ENCODE measurements at places on chromosomes 7 and 10.
A peak's percentile ranks its signal among the peaks of the same experiment; 100 is the strongest.

DNA sequence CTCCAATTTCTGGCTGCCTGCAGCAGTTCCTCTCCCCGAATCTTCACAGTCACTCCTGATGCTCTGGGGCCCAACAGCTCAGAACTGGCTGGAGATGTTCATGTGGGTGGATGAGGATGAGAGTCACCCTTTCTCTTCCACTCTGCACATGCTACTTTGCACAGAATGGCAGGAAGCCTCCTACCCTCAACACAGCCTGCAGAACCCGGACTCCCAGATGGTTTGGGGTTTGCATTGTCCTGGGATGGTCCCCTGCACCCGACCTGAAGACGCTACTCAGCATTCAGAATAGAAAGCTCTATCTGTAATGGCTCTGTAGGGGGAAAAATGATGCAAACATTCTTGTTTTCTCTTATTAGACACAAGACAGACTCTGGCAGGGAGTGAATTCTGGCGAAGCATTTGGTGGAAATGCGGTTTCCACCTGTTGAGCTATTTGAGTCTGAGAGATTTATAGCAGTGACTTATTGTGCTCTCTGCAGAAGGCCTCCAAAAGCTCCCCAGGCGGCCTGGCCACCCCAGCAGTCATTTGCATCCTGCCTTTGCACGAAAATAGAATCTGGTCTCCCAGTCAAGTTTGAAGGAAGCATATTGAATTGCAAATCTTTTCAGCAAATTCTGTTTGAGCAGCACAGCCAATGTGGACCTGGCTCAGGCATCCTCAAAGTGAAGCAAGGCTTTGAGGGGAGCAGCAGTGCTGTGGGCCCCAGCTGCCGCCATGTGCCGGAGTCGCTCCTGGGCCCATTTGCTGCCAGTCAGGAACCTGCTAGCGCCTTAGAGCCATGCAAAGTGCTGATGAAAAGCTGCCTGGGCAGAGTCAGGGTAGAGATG is 309.3 kb downstream of the TCERG1L start:
- no peak for DNase-seq

DNA sequence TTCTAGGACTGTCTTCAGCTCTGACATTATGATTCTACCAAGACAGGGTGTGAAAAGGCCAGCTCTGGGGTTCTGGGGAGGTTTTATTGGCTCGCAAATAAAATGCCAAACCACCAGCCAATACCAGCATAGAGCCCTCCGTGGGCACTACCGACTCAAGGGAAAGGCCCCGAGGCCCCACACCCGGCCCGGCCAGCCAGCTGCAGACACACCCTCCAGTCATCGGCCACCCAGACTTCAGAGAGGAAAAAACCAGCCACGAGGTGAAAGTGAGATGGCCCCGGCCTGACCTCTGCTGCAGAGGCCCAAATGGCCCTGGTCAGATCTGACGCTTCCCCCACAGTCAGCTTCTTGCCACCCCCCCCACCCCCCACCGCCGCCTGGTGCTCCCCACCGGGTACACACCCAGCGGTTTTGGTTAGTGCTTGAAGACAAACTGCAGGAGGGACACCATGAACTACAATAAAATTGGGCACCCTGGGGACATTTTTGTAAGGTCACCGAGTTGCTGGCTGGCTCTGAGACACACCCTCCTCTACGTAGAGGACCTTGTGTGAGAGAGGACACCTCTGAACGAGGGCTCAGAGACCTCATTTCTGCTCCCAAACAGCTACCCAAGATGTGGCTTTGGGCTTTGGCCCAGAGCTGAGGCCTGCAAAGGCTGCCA is 79.9 kb downstream of the PRKAG2 start:
- no peak for DNase-seq

- DNase-seq = peak; percentile 81
These were observed 2.0 kb upstream of the LZTS2 start for GRCh38 chr10:100997360-100998182.

DNA sequence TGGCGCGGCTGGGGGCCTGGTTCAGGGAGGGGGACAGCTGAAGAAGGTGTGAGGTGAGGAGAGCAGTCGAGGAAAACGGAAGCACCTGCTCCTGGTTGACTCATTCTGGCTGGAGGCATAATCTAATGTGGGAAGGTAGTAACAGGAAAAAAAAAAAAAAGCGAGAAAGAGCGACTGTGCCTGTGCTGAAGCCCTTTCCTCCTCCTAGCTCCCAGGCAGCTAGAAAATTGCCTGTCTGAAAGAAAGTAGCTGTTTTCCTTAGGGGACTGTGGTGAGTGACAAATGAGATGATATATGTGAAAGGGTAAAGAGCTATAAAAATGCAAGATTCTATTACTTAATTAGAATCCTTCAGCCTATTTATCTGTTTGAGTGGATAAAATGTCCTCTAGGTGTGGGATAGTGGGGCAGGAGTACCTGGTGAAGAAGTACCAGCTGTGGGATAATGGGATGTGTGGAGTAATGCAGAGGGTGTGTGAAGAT is 4.9 kb upstream of the MEST start:
- no peak for DNase-seq

GRCh38 chr10:104641187-104641936 is at the start of gene SORCS3:
Gene SORCS3, plus strand, starts transcription at chr10:104641290.
- DNase-seq = no peak

- no peak for DNase-seq
These were observed 27.9 kb upstream of the HPS1 start for GRCh38 chr10:98474628-98475027.

DNA sequence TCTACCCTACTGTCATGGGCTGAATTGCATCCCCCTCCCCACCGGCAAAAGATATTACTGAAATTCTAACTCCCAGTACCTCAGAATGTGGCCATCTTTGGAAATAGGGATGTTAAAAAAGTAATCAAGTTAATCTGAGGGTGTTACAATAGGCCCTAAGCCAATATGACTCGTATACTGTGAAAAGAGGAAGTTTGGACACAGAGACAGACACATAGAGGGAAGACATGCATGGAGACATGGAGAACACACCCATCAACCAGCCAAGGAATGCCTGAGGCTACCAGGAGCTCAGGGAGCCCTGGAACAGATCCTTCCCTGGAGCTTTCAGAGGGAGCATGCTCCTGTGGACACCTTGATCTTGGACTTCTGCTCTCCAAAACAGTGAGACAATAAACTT is 138.2 kb upstream of the ADO start:
- no peak for DNase-seq

- DNase-seq = peak; percentile 63
These were observed 9.9 kb upstream of the SPAG6 start for GRCh38 chr10:22335173-22335933.

DNA sequence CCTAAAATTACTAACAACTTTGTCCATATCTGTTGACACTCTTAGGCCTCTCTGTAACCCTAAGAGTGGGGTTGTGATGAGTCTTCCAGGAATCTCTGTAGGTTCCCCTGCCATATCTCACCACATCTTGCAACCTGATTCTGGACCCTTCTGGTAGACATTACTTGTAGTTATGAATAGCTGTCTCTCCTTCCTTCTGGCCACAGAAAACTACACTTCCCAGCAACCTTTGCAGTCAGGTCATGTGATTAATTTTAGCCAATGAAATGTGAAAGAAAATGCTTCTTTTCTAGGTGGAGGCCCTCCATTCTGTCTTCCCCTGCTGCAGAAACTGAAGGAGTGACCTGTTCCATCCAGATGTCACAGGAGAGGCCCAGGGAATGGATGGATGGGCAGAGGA is 147.6 kb upstream of the AOAH start:
- DNase-seq = no peak

- DNase-seq = no peak
These were observed 649.4 kb upstream of the MGMT start for GRCh38 chr10:128817636-128818035.

GRCh38 chr7:110595694-110596093 is 495.2 kb upstream of the LRRN3 start:
- no peak for DNase-seq

DNA sequence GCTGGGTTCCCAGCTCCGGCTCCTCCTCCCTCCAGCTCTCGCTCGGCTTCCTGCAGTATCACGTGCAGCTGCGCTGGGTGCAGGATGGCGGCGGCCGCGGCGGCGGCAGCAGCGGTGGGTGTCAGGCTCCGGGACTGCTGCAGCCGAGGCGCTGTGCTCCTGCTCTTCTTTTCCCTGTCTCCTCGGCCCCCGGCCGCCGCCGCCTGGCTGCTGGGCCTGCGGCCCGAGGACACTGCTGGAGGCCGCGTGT is at the start of gene CNNM1:
Gene CNNM1, plus strand, starts transcription at position 53 of the 250 bp plus-strand sequence. Its CDS starts 32 bp downstream, at position 85.
- DNase-seq = peak; percentile 22

GRCh38 chr7:47954231-47954911 is 6.1 kb upstream of the PKD1L1 start:
- peak; percentile 35 for DNase-seq

DNA sequence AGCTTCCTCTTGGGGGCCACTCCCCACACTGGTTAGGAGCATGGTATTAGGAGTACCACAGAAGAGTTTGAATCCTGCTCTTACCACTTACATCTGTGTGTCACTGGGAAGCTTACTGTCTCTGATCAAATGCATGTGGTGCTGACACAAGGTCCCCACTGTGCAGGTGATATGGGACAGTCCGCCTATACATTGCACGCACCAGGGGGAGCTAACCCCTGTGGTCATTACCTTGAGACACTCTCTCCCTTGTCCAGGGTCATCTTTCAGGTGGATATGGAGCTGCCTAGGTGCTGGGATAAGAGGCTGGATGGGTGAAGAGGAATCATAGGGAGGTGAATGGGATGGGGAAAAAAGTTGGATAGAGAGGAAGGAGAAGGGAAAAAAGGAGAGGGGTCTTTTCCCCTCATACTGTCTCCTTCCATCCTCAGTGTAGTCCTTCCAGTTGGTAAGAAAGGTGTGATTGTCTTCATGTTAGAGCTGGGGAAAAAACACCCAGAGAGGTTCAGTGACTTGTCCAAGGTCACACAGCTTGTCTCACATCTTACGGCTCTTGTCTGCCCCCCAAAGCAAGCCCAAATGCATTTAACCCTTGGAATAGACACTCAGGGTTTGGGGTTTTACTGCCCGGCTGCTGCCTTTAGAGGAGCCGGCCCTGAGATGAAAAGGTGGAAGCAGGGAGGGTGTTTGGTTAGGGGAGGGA is 125.9 kb downstream of the CDH23 start:
- DNase-seq = no peak

DNA sequence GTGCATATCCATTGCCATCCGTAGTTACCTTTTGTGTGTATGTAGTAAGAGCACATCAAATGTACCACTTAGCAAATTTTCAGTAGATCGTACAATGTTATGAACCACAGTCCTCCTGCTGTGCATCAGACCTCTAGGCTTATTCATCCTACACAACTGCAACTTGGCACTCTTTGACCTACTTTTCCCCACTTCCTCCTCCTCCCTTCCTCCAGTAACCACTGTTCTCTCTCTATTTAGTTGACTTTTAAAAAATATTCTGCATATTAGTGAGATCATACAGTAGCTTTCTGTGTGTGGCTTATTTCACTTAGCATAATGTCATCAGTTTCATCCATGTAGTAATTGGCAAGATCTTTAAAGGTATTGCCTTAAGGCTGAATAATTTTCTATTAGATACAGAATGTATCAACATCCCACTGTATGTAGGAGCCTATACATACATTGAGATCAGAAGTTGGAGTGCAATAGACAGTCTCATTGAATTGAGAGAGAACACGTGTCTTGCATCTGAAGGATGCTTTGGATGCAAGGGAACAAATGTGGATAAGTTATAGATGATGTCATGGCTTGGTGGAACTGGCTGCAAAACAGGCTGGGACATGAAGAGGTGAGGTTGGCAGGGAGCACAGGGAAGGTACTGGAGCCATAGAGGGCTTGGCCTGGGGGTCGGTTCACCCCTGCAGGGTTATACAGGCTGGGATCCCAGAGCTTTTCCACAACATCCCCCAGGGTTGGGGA is 83.0 kb upstream of the FAM180A start:
- DNase-seq = no peak

GRCh38 chr10:34112171-34112782 is 702.8 kb downstream of the PARD3 start:
- peak; percentile 22 for DNase-seq

GRCh38 chr7:117619681-117620080 is 139.9 kb downstream of the CFTR start:
- no peak for DNase-seq

- DNase-seq = no peak
These were observed 11.3 kb downstream of the CYP3A5 start for GRCh38 chr7:99668541-99668940.

GRCh38 chr7:148095066-148095465 is 495.5 kb upstream of the C7orf33 start:
- no peak for DNase-seq

GRCh38 chr10:310976-311639 is 175.9 kb downstream of the ZMYND11 start:
- peak; percentile 68 for DNase-seq

- no peak for DNase-seq
These were observed 5.5 kb upstream of the KCP start for GRCh38 chr7:128915841-128916642.

DNA sequence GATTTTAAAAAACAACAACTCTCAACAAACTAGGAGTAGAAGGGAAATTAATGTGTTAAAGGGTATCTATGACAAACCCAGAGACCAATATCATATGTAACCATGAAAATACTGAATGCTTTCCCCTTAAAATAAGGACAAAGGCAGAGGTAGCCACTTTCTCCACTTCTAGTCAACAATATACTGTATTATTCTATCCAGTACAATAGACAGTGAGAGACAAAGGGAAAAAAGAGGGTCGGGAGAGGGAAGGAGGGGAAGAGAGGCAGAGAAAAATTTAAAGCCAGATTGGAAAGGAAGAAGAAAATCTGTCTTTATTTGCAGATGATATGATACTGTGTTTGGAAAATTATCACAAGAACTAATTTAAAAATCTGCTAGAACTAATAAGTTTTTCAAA is 39.1 kb upstream of the WDFY4 start:
- no peak for DNase-seq

GRCh38 chr7:98713165-98713810 is 96.2 kb downstream of the NPTX2 start:
- DNase-seq = no peak

DNA sequence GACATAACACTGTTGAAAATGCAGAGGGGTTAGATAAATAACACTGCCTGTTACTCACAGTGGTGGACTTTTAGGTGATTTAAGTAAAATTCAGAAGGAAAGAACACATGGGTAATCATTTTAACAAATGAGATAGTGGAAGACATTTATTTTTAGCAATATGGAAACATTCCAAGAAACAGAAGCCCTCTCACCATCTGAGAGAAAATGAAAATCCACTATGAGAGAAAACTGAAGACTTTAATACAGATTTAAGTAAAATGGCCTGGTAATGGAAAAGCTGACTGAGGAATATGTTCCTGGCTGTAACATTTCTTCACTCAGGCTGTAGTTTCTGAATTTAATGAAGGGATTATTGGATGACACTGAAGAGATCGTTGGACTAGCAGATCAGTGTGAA is 12.1 kb upstream of the ZNF786 start:
- DNase-seq = no peak

Data from fibroblast of skin of scalp (primary cell).